CD4-positive, alpha-beta T cell (primary cell): ENCODE measurements at places on chromosomes 7 and 10.

DNA sequence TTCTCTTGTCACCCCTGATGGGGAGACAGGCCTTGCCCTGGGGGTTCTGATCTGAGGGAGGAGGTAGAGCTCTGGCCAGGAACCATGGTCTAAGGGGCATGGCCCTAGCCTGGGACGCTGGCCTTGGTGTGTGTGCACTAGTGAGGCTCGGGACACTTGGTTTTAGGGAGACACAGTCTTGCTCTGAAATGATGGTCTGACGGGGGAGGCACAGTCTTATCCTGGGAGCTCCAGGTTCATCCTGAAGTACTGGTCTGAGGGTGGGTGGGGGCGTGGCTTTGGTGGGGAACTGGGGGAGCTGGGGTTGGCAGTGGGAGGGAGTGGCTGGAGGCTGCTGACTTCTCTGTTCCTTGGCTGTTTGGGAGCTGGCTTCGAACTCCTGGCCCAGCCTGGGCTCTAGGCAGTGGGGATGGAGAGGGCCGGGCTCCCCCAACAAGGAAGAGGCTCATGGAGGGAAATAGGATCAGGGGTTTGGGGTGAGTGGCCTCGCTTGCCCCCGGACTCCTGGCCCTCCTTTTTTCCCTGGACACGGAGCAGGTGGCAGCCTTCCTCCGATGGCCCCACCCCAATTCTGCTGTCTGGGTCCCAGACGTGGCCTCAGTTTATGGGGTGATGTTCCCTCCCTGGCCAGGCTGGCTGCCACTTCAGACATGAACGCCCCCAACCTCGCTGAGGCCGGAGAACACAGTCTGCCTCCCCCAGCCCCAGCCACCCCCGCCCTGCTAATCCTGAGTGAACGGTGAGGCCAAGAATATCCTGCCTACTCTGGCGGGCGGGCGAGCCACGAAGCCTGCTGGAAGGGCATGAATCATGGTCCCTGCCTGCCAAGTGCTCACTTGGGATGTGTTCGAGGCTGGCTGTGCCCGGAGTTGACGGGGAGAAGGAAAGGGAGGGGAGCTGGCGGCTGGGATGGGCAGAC lies 43.5 kb downstream of the TMEM270 start:
- DNase-seq: peak; percentile 5

GRCh38 chr10:132992433-132993215 lies 50.3 kb upstream of the CFAP46 start:
- DNase-seq: no peak

- DNase-seq: peak; percentile 41
Measured at GRCh38 chr7:139620676-139621344, 97.3 kb downstream of the CLEC2L start.

DNA sequence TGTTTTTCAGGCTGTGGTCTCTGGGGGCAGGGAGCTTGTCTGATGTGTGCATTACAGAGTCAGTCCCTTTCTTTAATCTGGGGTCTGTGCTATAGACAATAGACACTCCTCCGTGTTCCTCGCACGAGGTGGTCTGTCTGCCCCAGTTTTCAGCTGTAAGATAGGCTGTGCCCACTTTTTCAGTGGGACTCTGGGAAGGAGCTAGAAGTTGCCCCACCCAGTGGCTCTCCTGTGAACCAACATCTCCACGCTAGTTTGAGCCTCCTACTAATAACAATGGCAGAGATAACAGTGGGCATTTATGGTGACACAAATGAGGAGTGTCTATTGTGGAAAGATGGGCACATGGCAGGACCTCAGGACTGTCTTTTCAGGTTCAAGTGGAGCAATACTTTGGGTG lies 44.0 kb downstream of the ADRB1 start:
- no peak for DNase-seq

DNA sequence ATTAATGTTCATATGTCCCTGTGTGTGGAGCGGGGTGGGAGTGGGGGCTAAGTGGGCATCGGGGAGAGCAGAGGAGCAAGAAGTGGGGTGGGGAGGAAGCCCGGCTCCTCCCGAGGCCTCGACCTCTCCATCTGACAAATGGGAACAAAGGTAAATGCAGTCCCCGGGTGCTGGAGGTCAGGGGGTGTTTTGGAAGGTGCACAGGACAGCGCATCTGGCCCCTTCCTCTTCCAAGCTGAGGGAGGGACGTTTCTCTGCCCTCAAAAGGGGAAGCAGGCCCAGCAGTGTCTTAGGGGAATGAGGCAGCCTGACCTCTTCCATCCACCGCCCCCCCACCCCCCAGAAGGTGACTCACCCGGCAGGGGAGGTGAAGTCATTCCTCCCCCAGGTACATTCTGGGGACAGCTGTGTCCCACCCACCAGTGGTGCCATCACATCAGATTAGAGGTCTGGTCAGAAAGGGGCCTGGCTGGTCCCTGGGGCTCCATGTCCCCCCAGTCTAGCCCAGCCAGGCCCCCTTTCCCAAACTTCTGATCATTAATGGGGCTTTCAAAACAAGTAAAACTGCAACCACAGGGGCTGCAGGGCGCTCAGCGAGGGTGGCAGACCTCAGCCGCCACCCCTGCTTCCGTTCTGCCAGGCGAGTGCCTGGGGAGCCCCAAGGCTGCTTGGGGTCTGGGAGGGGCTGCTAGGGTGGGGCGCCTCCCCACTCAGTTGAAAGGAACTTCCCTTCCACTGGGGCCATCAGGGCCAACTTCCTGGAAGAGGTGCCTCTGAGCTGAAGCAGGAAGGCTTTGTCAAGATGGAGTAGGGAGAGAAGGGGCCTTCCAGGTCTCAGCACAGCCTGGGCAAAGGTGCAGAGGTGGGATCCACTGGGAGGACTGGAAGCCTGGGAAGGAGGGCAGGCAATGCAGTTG lies 10.8 kb downstream of the LFNG start:
- DNase-seq: peak; percentile 76

DNA sequence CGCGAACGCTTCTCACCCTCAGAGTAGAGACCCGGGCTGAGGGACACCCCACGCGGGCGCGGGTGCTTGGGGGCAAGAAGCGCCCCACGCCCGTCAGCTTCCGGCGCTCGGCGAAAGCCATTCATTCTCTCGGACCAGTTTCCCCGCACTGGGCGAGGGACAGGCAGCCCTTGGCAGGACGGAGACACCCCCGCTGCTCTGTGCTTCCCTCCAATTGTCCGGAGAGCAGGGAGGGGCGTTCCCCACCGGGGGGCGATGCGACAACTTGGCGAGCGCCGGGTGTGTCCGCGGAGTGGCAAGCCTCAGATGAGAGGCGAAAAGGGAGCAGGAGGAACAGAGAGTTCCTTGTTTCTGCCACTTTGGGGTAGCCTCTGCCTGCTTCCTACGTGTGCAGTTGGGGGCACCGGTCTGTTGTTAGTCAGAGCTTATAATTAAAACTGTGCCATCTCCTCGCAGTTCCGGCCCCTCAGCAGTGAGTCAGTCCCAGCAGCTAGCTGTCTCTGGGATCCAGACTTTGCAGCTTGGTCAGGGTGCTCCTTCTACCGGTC lies 1.7 kb downstream of the GPR158 start:
- no peak for DNase-seq

- DNase-seq: no peak
Measured at GRCh38 chr10:71241830-71242621, 29.7 kb downstream of the UNC5B start.

GRCh38 chr10:32976338-32976737 lies 18.3 kb upstream of the ITGB1 start:
- DNase-seq: no peak

DNA sequence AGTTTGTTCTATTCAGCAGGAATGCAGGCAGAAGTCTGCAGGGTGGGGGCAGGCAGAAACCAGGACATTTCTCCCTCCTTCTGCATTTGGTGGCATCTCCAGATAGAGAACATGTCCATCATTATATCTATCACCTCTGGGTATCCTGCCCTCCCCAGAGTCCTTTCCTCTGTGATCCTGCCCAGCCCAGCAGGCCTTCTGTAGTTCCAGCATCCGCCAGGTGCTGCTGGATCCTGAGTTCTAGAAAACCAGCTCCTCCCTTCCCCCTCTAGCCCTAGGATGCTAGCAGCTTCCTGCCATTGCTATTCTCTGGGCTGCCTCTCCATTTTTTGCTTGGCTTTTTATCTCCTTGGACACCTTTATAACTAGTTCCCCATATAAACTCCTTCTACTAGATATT lies 180.3 kb downstream of the KCNMA1 start:
- no peak for DNase-seq

DNA sequence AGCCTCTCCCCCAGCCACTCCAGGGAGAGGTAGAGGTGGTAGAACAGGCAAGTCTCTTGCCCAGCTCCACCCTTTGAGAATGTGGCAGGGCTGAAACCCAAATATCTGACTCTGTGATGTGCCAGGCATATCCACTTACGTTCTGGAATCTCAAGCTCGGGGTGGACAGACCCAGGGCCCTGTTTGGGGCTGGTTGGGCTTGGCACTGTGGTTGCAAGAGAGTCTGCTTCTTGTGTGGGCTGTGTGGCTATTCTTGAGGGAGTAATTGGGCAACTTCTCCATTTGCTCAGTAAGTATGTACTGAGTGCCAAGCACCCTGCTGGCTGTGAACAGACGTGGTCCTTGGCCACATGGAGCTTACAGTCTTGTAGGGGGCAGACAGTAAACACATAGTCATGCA lies 4.7 kb downstream of the UBTD1 start:
- DNase-seq: no peak

DNA sequence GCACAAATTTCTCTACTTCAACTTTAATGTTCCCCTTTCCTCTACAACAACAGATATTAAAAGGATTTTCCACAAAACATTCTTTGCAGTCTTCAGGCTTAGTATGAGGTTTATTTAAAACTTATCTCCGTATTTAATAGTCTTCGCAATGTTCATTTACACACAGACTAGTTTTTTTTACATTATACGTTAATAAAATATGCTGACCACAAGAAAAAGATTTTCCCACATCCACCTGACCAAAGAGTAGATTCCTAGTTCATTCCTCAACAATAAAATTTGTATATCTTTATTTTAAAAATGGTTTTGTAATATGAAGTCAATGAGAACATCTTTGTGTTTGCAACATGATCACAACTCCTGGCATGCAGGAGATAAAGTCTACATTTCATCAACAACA lies 42.4 kb downstream of the POT1 start:
- no peak for DNase-seq

DNA sequence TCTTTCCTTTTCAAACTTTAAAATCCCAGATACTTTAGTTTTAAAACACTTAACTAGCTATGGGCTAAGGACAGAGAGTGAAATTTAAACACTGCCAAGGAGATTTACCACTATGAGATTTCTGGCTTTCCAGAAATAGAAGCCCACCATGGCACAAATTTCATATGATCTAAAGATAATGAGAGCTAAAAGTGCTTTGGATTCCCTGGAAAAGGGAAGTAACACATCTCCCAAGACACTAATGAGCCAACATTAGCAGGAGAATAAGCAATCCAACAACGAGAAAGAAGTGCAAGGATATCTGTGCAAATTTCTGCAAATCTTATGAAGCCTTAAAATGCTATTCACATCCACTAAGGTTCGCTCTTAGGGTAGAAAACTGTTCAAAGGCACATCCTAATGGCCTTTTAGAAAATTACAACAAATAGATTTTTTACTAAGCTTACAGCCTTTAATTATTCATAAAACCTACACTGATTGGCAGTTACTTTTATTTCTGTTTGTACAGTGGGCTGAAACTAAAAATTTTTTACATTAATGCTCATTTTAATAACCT lies 100.3 kb downstream of the RAPGEF5 start:
- DNase-seq: no peak

GRCh38 chr10:29950391-29950790 lies 109.0 kb downstream of the JCAD start:
- no peak for DNase-seq

DNA sequence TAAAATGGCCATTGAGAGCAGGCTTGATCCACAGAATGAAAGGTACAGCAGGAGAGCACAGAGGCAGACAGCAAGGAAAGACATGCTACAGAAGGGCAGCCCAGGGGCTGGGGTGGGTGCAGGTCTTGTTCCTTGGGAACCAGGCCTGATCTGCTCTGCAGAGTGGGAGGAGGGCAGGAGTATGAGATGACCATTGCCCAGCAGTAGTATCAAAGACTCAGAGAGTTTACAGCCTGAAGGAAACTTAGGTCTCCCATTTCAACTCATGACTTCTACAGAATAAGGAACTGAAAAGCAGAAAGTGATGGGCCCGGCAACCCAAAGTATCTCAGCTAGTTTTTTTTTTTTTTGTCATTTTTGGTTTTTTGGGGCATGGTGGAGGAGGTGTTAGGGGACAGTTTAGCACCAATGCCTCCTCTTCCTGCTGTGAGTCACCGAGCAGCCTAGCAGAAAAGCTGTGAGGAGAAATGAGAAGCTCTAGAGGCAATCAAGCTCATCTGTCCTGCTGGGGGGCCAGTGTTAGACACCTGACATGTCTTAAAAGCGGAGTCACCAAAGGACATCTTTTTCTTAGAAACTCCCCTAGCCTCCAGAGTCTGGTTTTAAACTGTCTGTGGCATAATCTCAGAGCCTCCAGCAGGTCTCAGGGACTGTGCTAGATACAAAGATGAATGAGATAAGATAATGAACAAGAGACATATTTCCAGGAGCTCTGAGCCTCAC lies 34.3 kb upstream of the HERPUD2 start:
- DNase-seq: no peak

DNA sequence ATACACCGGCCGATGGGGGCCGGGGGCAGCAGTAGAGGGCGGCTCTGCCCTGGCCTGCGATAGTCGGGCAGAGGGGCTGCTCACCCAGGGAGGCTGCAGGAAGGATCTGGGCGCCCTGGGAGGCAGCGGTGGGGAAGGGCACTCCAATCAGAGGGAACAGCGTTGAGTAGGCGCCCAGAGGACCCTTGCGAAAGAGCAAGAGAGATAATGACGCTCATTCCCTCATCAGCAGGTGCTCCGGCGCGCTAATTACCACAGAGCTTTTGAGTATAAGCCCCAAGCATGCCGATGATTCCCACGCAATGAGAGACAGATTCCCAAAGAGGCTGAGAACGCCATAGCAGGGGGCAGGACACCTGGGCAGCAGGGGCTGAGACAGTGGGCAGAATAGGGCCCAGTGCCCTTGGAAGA lies 215.3 kb downstream of the MAD1L1 start:
- no peak for DNase-seq

DNA sequence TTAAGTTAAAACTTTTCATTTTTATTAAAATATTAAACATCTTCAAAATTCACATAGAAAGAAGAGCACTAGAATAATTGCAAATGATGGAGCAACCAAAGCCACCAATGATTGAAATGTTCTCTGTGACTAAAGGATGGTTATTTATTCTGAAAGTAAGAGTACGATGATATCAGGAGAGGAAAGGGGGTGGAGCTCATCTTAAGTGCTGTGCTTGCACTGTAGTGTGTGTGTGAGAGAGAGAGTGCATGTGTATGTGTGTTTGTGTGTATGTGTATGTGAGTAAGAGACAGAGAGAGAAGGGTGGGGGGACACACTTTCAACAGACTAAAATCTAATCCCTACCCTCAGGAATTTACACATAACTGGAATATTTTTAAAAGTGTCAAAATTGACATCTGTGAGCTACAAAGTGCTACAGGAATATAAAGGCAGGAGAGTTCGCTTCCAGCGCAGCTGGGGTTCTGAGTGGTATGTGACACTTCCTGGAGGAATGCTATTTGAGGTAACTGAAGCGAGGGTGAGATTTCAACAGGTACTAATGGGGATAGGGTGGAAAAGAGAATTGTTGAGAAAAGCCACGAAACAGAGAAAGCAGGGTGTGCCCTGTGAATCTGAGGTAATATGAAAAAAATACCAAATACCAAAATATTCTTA lies 57.2 kb upstream of the SMNDC1 start:
- no peak for DNase-seq

GRCh38 chr10:60494774-60495173 lies 105.1 kb upstream of the ANK3 start:
- DNase-seq: no peak
